ENCODE measurements at places on chromosomes 5 and 9.

GRCh38 chr5:24816206-24816605 is 171.4 kb upstream of the CDH10 start:
- no peak for DNase-seq

DNA sequence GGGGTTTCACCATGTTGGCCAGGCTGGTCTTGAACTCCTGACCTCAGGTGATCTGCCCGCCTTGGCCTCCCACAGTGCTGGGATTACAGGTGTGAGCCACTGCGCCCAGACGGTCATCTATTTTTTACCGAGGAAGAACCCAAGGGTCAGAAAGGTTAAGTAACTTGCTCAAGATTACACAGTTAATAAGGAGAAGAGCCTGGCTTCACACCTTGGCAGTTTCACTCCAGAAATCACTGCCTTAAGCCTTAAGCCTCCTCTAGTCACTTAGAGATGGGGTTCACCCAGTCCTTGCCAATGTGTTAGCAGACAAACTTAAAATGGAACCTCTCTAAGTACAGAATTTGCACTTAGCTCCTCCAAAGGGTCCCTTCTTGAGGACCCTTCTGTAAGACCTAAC is 116.3 kb downstream of the PTTG1 start:
- no peak for DNase-seq

DNA sequence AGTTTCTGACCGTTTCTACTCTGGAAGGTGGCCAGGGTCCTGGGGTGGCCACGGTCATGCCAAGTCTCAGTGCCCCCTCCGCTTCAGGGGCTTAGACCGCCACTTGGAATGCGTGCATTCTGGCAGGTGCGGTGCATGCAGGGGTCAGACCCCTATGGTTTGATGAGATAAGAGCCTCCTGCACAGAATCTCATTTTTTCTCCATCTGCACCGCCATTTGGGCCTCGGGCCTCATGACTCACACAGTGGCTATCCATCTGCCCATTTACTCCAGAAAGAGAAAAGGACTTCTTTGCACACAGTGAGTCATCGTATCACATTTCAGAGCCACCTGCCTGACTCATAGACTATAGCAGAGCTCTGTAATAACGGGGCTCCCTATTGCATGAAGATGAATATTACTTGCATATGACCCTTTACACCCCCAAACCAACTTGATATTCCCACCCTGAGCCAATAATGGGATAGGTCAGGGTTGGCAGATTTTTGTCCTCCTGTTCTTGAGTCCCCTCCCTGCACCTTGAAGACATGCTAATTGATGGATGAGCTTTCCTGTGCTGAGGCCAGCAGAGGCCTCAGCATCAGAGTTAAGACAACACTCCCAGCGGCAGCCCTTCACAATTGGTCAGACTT is 157.4 kb downstream of the NR3C1 start:
- no peak for DNase-seq

DNA sequence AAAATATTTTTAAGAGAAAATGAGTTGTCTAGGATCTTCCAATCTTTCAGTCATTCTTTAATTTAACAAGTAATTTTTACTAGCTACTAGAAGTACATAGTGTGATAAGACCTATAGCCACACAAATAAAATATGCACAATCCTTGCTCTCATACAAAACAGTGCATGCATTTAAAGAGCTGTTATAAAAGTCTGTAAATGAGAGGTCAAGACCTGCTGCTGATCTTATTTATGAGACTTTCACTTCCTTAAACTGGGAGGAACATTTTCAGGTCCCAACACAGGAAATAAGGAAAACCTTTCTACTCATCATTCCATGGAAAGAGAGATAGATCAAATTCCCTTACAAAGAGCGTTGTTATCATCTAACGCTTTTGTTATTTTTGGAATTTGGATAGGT is 54.2 kb upstream of the PAM start:
- no peak for DNase-seq

- no peak for DNase-seq
Observed at GRCh38 chr5:133225671-133226152, 173.9 kb downstream of the HSPA4 start.

GRCh38 chr5:132397224-132397623 is 27.7 kb downstream of the SLC22A5 start:
- DNase-seq, result no peak

GRCh38 chr5:14465776-14466175 is 115.8 kb upstream of the OTULINL start:
- no peak for DNase-seq

- no peak for DNase-seq
Observed at GRCh38 chr9:131490514-131490913, 12.2 kb upstream of the POMT1 start.

- peak; percentile 82 for DNase-seq
Observed at GRCh38 chr5:118987988-118988865, at the start of gene DTWD2. DTWD2 (minus strand) TSS chr5:118988547; CDS start chr5:118988511, 36 bp downstream.

DNA sequence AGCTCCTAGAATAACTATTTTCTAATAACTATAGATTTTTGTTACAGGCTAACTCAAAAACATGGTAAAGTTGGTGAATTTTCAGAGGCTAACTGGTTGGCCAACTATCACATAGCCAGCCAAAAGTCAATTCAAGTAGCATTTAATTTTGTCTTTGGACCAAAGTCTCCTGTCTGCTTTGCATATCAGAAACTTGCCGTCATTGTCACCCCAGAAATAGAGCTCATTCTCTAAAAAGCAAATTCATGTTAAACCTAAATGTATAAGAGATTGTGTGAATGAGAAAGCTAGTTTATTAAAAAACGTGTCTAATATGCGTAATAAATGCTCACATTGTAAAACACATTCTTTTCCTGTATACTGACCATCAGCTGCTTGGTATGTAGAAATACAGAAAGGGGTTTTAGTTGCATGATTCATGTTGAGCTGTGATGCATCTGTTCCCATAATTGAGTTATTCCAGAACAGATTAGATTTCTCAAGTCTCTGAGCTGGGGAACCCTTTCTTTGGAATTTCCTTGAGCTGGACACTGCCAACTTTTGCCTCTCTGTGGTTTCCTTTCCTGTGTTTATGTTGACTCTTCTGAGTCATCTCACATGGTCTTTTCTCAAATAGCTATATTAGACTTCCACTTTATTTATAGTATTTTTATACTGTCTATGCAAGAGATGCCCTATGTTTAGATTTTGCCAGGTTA is 7.3 kb downstream of the SRFBP1 start:
- no peak for DNase-seq

- no peak for DNase-seq
Observed at GRCh38 chr5:40046792-40047191, 622.0 kb upstream of the DAB2 start.

DNA sequence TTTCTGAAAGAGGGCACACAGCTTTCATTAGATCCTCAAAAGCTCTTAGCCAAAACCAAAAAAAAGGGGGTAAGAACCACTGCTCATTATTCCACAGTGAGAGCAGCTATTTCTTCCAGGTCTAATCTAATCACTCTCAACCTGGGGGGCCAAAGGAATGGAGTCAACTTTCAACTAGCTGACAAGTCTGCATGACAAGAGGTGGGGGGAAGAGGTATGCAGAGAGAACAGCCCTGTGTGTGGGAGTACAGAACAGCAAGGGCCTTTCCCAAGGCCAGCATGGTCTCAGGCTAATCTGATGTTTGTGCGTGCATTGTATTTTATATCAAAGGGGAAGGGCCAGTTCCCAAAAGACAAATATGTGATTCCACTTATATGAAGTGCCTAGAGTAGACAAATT is 36.9 kb upstream of the PIP5K1B start:
- DNase-seq, result no peak

GRCh38 chr5:6194261-6194875 is 184.0 kb downstream of the MED10 start:
- no peak for DNase-seq

All from activated CD4-positive, CD25-positive, alpha-beta regulatory T cell (primary cell).